HEK293T (cell line): ENCODE measurements at places on chromosomes 12 and 14.

DNA sequence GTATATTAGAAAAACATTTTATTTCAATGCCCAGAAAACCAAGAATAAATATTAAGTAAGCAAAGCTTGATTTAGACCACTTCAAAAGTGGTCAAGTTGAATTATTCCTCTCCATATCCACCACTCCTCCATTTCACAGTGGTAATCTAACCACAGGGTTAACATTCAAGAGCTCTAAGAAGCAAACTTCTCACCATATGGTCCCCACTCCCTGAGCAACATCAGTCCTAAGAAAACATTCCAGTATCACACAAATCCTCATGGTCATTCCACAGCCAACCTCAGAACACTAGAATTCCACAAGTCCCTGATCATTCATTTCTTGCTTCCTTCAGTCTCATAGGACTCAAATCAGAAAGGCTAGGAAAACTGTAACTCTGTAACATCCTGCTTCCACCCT is 47.9 kb downstream of the ST8SIA1 start:
- no peak for DNase-seq

GRCh38 chr14:99546234-99546879 is 57.6 kb downstream of the CCDC85C start:
- DNase-seq = no peak

DNA sequence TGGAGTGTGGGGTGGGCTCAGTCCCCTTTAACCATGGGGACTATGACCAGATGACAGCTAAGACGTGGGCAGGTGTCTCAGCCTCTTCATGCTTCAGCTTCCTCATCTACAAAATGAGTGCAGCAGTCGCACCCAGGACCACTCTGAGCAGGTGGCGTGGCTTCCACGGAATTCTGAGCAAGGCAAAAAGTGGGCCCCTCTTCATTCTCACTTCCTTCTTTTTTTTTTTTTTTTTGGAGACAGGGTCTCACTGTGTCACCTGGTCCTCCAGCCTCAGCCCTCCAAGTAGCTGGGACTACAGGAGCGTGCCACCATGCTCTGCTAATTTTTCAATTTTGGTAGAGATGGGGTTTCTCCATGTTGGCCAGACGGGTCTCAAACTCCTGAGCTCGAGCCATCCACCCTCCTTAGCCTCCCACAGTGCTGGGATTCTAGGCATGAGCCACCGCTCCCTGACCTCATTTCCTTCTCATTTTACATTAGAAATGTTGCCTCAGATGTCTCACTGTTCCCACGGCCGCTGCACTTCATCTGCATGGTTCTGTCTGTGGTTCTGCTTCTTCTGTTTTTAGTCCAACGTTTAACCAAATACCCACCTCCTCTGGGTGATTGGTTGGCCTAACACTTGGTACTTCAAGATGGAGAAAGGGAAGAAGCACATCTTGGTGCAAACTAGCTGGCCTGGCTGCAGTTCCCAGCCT is 41.3 kb upstream of the BCL7A start:
- DNase-seq = no peak

DNA sequence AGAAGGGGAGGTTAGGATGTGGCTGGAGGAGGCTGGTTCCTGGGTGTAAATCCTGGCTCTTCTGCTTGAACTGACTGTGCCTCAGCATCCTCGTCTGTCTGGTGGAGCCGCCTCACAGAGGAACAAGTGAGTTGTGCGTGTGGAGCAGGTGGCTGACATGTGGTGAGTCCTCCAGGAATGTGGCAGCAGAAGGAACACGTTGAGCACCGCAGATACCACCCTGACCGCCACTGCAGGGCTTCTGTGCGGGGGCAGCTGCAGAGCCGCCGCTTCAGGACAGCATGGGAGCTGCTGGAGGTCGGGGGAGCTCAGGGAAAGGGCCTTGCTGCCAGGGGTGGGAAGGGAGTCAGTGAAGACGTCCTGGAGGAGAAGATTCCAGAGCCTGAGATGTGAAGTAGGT is 48.9 kb downstream of the TRAF3 start:
- no peak for DNase-seq

DNA sequence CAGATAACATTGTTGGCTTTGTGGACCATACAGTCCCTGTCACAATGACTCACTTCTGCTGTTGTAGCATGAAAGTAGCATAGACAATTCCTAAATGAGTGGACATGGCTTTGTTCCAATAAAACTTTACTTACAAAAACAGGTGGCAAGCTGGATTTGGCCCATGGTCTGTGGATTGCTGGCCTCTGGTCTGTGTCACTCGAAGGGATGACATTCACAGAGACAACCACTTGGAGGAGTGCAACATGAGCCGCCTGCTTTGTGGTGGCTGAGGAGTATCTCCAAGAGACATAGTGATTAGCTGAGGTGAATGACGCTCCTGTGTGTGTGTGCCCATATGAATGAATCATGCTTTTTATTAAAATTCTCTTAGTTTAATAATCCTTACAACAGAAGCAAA is 81.3 kb upstream of the NRXN3 start:
- no peak for DNase-seq

- DNase-seq = no peak
Observed at GRCh38 chr12:100077367-100077766, 65.3 kb downstream of the BLTP3B start.
